ENCODE measurements at places on chromosomes 3 and 15. TPM values are rescaled to one million over a fixed set of nuclear protein-coding genes. Genes with fewer than 3 reads are reported as not detected.

- DNase-seq = no peak
These were observed 1.6 kb downstream of the LNP1 start for GRCh38 chr3:100402891-100403290.

- DNase-seq = no peak
These were observed 10.6 kb upstream of the STT3B start for GRCh38 chr3:31522152-31522551.

DNA sequence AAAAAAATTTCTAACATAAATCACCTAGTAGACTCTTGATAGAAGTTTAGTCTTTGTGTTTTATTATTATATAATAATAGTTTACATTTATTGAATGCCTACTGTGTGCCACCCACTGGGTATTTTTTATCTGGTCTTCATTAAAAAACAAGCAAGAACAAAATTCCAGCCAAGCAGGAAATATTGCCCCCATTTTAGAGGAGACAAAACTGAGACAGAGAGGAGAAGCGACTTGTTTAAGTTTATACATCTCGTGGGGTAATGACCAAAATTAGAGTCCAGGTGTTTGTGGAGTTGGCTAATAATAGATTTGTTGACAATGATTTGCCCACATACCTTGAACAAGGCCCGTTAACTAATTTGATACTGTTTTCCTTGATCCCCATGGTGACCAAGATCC lies 33.1 kb upstream of the FBXL22 start:
- DNase-seq = no peak

DNA sequence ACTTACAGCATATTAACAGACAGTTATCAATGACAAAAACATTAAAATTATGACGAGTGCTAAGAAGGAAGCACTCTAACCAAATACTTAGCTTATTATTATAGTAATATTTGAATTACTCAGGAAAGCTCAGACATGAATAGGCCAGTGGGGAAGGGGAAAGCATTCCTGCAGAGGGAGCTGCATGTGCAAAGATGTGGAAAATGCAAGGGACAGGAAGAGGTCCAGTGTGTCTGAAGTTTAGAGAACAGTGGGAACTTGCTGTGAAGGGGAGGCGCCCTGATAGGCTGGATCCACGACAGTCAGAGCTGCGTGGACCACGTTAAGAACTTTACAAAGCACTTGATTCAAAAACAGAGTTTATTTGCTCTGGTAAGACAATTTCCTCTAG lies 1.2 kb upstream of the SPICE1 start:
- DNase-seq = no peak

MORC1 gene
- not detected for total RNA-seq

DNA sequence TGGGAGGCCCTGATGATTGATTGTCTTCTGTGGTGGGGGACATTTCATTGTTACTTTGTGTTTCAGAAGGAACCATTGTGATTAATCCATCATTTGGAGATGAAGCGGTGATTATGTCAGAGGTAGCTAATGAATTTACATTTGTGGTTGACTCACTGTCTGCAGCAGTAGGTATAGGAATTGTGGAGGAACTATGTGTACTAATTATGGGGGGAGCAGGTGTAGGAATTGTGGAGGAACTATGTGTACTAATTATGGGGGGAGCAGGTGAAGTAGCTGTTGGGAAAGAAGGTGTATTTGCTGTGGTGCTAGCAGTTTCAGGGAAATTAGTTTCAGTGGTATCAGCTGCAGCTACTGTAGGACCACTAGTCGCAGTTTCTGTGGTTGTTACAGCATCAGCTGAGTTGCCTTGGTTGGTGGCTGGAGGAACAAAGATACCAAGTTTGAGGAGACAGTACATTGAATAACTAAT lies 6.9 kb downstream of the MUC13 start:
- DNase-seq = no peak

GRCh38 chr3:108620250-108620649 lies 30.7 kb downstream of the DZIP3 start:
- DNase-seq = no peak

DNA sequence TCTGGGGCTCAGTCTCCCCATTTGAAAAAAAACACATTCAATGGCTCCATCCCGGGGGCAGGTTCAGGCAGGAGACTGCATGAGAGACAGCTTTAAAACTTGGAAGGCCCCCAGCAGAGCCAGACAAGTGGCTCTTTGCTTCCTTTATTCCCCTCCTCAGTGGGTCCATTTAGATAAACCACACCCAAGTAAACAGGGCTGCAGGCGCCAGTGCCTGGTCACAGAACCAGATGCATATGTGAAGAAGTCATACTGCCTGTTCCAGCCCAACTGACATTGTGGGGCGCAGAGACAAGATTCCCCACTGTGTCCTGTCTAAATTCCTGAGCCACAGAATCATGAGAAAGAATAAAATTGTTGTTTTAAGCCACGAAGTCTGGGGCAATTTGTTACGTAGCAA lies 9.0 kb downstream of the FBN1 start:
- no peak for DNase-seq
